ENCODE measurements at places on chromosomes 1 and 21. TPM values are rescaled to one million over a fixed set of nuclear protein-coding genes. Genes with fewer than 3 reads are reported as not detected.

TFF2 gene
- not detected for polyA plus RNA-seq

LDLRAD1 gene
- not detected for polyA plus RNA-seq

DENND2C gene
- 3.5 TPM for polyA plus RNA-seq

MSH4 gene
- polyA plus RNA-seq: 0.21 TPM

CTSK gene
- 20.0 TPM for polyA plus RNA-seq

AKIRIN1 gene
- polyA plus RNA-seq: 102 TPM

OR2T29 gene
- polyA plus RNA-seq: not detected

- no peak for DNase-seq
These were observed 135.3 kb upstream of the PRMT6 start for GRCh38 chr1:106921186-106921585.

- DNase-seq: no peak
These were observed 270.3 kb downstream of the COL11A1 start for GRCh38 chr1:102838016-102838415.

- no peak for DNase-seq
These were observed 19.6 kb downstream of the SPATA45 start for GRCh38 chr1:212827831-212828278.

GRCh38 chr1:213389061-213389581 lies 338.1 kb downstream of the RPS6KC1 start:
- DNase-seq: no peak

DNA sequence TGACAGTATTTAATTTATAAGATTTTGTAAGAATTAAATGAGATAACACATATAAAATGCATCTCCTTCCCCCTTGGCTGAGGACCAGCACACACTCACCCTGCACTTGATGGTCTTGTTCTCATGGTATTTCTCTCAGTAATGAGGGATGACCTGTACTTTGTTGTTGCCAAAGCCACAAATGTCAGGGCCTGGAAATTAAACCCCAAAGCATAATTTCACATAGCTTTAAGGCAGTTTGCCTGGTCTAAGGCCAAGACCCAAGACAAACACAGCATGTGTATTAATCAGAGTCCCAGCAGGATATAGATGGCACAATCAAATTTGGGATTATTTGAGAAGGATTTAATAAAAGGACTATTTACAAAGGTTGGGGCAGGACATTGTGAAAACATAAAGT lies 48.6 kb upstream of the EPS15 start:
- no peak for DNase-seq

DNA sequence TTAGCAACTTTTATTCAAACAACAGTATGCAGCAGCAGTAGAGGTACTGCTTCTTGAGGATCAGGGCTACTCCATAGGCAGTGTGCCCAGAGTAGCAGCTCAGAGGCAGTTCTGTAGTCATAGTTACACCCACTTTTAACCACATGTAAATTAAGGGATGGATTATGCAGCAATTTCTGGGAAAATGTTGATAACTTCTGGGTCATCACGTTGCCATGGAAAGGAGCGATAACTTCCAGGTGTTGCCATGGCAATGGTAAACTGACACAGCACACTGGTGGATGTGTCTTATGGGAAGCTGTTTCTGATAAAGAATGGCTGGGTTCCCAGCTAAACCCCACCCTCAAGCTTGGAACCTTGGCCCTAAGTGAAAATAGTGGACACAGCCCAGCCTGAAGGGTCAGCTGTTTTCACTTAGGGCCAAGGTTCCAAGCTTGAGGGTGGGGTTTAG lies 29.0 kb upstream of the PLA2G2A start:
- DNase-seq: no peak

DNA sequence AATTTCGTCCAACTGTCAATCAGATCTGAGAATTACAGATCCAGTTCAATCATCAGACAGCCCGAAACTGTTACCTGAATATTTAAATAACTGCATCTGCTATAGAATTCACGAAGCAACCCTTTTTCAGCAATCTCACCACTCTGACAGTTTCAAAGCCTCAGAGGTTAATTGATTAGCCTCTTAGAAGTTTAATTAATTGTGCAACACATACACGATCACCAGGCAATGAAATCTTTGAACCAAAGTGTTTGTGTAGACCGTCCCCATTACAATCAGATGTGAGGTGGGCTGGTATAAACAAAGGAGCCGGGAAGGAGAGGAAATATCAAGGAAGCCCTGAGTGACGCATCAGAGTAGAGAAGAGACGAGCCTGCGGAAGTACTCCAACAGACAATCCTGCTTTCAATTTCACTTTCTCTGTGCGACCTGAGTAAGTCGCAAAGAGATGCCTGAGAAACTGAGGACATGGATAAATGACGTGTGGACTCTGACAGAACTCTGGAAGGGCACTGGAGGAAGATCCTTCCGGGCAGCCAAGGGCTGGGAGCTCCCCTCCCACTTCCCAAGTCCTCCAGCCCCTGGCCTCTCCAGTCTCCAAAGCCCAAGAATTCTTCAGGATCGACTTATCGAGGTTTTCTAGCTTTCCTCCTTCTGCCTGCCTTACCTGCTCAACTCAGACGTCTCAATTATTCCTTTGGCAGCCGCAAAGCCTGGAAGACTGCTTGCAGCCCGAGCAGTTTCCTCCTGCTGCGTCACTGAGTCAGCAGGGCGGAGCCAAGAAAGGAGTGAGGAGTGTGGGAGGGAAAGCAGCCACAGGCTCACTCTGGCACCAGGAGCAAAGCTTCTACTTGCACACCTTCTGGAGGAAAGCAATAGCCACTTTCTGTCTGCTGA lies at the start of gene RNASEL:
RNASEL (minus strand) TSS at position 757 of the 897 bp plus-strand sequence. CDS start 2,450 bp downstream, outside the sequence.
- no peak for DNase-seq

- DNase-seq: no peak
These were observed 345.0 kb downstream of the DISC1 start for GRCh38 chr1:231971397-231972110.

DNA sequence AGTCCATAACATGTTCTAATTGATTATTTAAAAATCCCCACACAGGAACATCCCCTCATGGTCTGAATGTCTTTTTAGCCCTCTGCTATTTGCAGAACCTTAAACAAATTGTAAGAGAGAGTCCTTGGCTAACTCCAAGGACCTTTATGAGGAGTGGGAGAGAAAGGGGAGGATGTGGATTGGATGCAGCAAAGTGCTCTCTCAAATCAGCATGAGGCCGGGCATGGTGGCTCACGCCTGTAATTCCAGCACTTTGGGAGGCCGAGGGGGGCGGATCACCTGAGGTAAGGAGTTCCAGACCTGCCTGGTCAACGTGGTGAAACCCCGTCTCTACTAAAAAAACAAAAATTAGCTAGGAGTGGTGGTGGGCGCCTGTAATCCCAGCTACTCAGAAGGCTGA lies 154.8 kb downstream of the TGFB2 start:
- DNase-seq: no peak

GRCh38 chr1:28067523-28068090 lies 20.8 kb downstream of the EYA3 start:
- no peak for DNase-seq

GRCh38 chr1:234994436-234995295 lies 134.0 kb downstream of the TOMM20 start:
- no peak for DNase-seq

GRCh38 chr1:99886841-99887240 lies 36.7 kb downstream of the AGL start:
- DNase-seq: no peak

GRCh38 chr1:201254625-201255478 lies 28.5 kb upstream of the PKP1 start:
- DNase-seq: peak; percentile 23

GRCh38 chr1:14572861-14573260 lies 25.6 kb upstream of the KAZN start:
- no peak for DNase-seq

- no peak for DNase-seq
These were observed 50.9 kb upstream of the NR5A2 start for GRCh38 chr1:199976496-199977144.

- DNase-seq: no peak
These were observed 227.7 kb downstream of the PRDM2 start for GRCh38 chr1:13927736-13928135.

- DNase-seq: no peak
These were observed 6.0 kb downstream of the HLX start for GRCh38 chr1:220884981-220885918.

DNA sequence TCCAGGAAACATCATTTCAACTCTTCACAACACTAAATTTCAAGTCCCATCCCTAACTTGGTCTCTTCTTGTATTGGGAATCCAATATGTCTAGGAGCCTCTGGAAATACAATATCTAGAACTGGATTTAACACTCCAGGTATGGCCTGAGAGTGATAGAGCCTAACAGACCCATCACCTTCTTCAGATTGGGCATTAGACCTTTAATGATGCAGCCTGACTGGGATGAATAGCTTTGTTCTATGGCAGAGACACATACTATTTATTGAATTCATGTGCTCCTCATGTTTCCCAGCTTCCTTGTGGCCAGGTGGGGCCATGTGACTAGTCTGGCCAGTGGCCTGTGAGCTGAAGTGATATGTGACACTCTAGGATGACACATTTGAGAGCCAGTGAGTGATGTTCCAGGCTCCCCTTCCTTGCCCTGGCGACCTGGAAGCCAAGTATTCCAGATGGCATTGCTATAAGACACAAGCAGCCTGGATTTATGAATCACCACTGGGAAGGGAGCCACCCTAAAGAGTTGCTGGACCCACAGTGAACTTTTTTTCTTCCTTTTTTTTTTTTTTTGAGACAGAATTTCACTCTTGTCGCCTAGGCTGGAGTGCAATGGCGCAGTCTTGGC lies 31.0 kb upstream of the POU3F1 start:
- DNase-seq: no peak

DNA sequence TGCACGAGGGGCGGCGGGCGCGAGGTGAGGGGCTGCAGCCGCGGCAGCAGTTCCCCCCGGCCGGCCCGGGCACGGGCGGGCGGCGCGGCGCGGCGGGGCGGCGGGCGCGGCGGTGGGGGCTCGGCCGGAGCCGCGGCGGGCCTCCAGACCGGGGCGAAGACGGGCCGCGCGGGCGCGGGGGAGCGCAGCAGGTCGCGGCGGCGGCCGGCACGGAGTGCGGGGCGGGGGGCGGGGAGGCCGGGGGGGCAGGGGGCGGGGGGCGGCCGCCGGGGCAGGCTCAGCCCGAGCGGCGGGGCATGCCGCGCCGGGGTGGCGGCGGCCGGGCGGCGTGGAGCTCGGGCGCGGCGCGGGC lies 311 bp downstream of the IRF2BP2 start:
- DNase-seq: no peak

GRCh38 chr1:10943991-10944730 lies 68.3 kb upstream of the TARDBP start:
- DNase-seq: no peak

DNA sequence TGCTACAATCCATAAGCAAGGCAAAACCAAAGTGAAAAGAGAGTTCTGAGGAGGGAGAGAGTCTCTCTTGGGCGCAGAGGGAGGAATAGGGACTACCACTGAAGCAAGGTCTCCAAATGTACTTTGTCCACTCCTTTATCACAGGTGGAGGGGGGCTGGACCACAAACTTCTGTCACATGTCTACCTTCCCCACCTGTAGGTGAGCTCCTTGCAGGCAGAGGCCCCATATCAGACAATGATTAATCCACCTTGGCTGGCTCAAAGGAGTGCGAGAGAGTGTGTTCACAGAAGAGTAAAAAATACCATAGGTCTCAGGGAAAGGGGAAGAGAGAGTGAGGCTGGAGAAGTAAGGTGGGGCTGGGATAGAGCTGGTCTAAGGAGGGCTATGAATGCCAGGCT lies 4.5 kb downstream of the BEND5 start:
- no peak for DNase-seq

DNA sequence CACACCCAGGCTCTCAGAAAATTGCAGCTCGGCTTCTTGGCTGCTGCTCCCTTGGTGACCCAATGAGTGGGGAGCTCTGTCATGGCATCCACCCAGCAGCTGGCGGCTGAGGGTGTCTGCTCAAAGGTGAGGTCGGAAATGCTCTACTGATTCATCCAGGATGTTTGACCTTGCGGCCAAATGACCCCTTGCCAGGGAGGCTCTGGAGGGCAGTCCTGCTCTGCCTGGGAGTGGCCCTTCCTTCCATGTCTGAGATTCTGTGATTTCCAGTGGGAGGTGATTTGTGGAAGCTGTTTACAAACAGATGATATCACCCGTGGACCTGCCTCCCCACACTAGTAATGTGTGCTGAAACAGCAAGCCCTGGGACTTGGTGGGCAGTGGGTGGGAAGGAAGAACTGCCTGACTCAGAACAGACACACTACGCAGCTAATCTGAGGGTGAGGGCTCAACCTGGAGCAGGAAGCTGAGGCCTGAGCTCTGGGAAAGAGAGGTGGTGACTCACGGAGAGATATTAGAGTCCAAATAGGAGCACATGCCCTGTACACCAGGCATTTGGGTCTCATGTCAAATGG lies 3.0 kb downstream of the CRCT1 start:
- no peak for DNase-seq

- no peak for DNase-seq
These were observed 37.1 kb upstream of the RGS8 start for GRCh38 chr1:182721525-182721924.

All from left renal cortex interstitium (tissue), 4 donors.